Muscle of leg (tissue), 16 donors: ENCODE measurements at places on chromosomes 12 and 14.
A peak's percentile ranks its signal among the peaks of the same experiment; 100 is the strongest.

- DNase-seq: no peak
These were observed 159.1 kb downstream of the ANO4 start for GRCh38 chr12:100953677-100954076.

DNA sequence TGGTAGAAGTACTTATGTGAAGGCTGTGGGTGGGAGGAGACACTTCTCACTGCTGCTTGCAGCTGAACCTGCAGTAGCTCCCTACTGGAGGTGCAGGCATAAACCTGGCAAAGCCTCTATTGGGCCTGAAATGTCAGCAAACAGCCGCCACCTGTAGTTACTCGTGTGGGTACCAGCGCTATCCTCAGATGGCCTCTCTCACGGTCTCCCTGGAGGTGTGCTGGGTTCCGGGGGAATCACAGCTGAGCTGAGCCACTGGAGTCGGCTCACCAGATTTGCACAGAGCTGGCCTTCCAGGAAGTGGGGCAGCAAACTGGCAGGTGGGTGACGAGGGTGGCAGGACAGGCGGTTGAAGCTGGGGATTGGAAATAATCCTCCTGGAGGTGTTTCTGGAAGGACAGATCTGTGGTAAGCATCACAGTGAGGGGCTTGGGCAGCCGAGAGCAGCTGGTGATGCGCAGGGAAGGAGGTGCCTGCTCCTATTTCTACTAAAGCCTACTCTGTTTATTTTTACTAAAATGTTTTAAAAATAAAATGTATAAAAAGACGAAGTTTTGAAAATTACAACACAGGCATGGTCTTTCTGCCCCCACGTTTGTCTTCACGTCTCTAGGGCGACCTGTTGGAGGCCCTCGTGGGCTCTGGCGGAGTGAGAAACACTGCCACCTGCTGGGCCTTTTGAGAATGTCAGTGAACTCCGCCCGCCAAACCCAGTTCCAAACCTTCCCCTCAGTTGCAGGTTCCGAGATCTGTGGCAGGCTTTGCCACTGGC, 67.8 kb upstream of the PLEKHG3 start:
- peak; percentile 75 for DNase-seq

GRCh38 chr12:101813117-101813516, 17.6 kb downstream of the GNPTAB start:
- no peak for DNase-seq

GRCh38 chr14:74853581-74853980, 22.4 kb downstream of the PROX2 start:
- no peak for DNase-seq

DNA sequence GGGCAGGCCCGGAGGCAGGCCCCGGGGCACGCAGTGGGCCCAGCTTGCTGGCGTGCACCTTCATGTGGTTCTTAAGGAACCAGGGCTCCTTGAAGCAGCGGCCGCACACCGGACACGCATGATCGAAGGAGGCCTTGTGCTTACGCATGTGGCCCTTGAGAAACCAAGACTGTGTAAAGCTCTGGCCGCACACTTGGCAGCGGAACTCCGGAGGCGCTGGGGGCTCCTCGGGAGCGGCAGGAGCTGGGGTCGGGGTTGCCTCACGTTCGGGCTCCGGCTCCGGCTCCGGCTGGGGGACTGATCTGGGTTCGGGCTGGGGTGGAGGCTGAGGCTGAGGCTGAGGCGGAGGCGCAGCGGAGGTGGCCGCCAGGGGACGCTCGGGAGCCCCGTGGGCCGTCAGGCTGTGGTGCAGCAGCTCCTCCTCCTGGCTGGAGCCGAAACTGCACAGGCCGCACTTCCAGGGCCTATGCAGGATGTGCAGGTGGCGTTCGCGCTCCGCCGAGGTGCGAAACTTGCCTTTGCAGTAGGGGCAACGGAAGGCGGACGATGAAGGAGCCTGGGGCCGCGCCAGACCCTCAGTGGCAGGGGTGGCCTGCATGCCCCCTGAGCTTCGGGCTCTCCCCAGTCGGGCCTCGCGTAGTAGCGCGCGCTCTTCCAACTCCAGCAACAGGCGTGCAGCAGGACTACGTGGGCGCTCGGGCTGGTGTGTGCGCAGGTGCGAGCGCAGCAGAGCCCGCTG, 6.0 kb downstream of the ZNF219 start:
- peak; percentile 77 for DNase-seq

- DNase-seq: no peak
These were observed 345.3 kb downstream of the RPL10L start for GRCh38 chr14:46306267-46306666.

- no peak for DNase-seq
These were observed 5.7 kb downstream of the CACNA2D4 start for GRCh38 chr12:1912580-1913376.

- no peak for DNase-seq
These were observed 2.4 kb upstream of the ERC1 start for GRCh38 chr12:988646-989045.

- peak; percentile 80 for DNase-seq
These were observed 1.6 kb downstream of the CTDSP2 start for GRCh38 chr12:57844709-57845477.

GRCh38 chr14:51650716-51651387, 858 bp upstream of the FRMD6 start:
- DNase-seq: peak; percentile 53

DNA sequence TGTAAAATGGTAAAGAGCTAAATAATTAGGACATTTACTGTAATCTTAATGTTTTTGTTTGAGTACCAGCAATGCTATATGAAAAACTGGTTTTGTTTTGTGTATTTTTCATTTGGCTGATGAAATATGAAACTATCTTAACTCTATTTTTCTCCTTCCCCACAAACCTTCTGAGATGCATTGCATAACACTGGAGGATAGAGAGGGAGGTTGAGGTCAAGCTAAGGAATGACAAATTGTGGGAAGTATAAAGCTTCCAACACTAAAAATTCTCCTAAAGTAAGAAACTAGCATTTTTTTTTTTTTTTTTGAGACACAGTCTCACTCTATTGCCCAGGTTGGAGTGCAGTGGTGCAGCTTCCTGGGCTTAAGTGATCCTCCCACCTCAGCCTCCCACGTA, 31.5 kb upstream of the SRP54 start:
- no peak for DNase-seq

DNA sequence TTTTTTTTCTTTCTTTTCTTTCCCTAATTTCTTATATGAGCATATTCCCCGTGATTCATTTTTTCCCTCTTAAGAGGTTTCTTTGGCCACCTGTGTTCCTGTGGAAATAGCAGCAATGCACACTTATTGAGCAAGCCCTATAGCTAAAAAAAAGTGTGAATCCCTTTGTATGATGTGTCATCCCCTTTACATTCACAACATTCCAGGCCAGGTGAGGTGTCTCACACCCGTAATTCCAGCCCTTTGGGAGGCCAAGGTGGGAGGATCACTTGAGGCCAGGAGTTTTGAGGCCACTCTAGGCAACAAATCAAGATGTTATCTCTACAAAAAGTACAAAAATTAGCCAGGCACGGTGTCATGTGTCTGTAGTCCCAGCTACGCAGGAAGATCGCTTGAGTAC, 700.4 kb upstream of the TBX3 start:
- no peak for DNase-seq

DNA sequence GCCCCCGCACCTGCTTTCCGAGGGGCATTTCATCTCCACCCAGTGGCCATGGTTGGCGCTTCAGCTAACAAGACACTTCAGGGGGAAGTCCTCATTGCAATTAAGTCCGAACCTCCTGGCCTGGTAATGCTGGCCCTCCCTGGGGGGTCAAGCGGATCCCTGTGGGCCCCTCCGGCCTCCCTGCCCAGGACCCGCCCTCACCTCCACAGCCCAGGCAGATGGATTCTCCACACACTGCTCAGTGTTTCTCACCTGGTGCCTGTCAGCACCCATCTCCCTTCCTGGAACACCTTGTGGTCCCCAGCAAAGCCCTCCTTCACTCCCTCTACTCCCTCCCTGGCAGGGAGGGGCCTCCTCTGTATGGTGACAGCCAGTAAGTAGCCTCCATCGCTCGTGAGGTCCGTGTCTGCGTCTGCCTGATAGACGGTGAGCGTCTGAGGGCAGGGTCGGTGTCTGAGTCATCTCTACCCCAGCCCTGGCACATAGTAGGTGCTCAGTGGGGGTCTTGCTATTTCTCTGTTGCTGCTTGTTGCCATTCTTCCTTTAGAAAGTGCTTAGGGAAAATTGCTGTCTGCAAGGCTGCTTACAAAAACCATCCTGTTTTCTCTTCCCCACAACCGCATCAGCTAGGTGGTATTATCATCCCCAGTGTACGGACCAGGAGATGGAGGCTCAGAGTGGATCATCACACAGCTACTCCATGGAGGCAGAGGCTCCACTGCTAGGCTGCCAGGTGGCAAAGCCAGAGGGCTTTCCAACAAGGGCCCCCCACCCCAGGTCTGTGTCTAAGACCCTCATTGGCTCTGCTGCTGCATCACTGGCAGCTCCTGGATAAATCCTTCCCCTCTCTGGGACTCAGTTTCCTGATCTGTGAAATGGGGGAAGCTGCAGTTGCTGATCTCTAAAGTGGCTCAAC, 39.7 kb upstream of the EML1 start:
- no peak for DNase-seq

- DNase-seq: peak; percentile 65
These were observed 5.0 kb upstream of the SLC25A47 start for GRCh38 chr14:100317912-100318808.

GRCh38 chr12:14257734-14258574, 107.5 kb upstream of the ATF7IP start:
- peak; percentile 99 for DNase-seq

DNA sequence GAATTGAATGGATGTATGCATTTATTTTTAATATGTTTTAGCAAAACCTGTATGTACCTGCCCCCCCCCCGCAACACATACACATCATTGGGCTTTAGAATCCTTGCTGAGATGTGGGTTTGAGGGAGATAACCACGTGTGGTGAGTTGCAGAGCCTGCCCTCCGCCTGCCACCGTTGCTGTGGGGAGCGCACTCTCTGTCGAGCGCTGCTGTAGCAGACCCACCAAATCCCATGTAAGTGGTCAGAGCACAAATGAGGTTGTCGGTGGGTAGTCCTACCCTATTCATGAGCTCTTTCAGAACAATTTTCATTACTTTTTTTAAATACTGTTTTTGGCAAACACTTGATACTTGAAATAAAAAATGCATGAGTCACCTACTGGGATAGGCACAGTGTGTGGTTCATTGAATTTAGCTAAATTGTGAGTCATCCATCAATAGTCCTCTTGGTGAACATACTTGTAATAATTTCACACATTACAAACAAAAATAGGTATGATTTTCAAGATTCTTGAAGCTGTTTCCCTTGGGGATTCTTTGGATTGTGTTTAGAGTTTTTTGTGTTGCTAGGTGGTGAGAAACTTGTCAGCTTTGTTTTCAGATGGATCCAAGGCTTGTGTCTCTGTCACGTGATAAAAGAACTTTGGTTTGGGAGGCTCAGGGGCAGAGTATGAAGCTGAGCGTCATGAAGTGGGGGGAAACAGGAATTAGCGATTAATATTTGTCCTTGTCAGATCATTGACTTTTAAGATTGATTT, 107.6 kb downstream of the PTCSC3 start:
- no peak for DNase-seq

DNA sequence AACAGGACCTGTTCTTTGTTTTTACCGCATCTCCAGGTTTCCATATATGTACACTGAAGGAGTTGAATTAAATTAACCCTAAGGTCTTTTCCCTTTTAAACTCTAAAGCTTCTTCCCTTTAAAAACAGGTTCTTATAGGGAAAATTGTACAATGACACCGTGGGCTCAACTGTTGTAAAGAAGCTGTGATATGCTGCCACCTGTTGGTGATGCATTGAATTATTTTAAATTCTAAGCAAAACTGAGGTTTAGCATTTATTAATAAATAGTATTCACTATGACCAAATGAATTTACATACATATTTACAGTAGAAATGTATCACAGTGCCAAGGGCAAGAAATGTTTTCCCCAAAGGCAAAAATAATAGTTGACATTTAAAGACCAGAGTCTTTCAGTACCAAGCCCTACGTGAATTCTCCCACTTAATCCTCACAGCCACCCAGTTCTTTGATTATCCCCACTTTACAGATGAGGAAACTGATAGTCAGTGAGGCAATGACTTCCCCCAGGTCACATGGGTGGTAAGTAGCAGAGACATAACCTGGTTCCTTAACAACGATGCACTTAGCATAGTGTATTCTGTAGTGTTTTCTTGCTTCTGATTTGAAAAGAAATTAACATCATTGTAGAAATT, 35.7 kb upstream of the TMEM263 start:
- DNase-seq: peak; percentile 69

DNA sequence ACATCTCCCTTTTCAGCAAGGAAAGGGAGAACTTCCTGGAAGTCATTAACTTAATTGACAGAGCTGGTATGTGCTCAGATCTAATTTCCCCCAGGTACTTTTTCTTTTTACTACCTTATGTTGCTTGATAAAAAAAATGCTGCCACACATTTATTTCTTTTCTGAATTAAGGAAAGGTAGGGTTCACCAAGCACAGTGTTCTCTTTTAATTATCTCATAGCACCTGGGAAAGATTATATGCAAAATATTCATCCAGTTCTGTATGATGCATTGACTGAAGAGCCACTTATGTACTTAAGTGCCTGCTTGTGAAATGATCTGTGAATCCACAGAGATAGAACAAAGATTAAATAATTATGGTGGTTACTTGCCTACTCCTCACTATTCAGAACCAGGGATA, 25.1 kb downstream of the KCNC2 start:
- DNase-seq: no peak

DNA sequence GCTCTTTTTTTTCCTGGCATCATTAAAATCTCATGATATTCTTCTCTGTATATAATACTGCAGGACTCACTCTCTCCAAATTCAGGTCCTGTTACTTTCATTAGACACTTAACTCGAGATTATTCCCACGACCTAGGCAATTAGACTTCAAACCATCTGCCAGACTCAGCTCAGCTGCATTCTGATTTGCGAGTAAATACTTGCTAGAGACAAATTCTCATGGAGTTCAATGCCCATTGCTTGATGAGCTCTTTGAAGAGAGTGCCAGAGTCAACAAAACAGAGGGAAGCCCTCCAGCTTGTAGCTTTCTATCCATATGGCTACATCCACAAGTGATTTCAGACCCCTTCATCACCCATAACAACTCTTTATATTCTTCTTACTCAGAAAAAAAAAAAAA, 88.3 kb downstream of the GTF2A1 start:
- DNase-seq: peak; percentile 9

DNA sequence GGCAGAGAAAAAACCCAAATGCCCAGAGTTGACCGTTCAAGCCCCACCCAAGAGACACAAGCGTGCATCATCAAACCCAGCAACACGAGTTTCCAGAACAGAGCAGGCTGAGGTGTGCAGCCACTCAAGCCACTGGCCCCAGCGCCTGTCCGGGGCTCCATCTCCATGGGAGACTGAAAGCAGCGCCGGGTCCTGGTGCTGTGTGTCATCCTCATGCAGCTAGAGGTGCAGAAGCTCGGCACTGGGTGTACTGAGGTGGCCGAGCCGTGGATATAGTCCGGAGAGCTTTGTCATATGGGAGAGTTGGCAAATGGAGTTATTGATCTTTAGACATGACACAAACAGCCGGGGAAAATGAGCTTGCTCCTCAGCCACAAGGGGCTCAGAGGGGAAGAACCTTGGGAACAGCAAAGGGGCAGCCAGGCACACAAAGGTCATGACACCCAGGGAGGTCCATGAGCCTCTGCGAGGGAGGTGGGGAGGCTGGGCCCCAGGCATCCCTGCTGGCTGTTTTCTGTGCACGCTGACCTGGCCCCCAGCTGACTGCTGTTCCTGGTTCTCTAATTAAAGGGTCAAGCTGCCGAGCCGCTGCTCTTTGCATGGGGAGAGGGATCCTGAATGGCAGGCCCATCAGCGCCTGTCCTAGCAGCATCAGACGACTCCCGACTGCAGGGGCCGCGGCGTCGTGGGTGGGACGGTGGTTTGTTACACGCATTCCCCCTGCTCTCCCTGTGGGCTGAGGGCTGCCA, 145.4 kb upstream of the SFSWAP start:
- no peak for DNase-seq
